ENCODE measurements at places on chromosomes 1 and 21.

GRCh38 chr1:80961464-80962190 is 839.1 kb upstream of the ADGRL2 start:
- no peak for DNase-seq

- DNase-seq = no peak
Observed at GRCh38 chr1:36613721-36614120, 131.0 kb upstream of the CSF3R start.

GRCh38 chr1:3890389-3891328 is 9.4 kb downstream of the C1orf174 start:
- no peak for DNase-seq

DNA sequence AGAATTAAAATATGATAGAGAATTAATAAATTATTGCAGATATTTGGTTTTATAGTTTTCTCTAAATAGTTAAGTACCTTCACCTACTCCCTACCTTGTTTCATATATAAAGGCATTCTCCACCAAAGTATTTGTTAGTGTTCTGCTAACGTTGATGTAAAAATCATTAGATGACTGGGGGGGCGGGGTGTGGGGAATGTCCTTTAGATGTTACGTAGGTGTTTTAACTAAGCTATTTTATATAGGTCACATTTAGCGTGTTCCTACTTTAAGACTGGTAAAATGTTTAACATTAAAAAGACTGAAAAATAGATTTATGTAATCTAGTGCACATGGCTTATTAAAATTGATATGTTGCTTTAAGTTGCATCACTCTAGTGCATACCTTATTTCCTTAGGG is 48.6 kb downstream of the PTPRC start:
- no peak for DNase-seq

DNA sequence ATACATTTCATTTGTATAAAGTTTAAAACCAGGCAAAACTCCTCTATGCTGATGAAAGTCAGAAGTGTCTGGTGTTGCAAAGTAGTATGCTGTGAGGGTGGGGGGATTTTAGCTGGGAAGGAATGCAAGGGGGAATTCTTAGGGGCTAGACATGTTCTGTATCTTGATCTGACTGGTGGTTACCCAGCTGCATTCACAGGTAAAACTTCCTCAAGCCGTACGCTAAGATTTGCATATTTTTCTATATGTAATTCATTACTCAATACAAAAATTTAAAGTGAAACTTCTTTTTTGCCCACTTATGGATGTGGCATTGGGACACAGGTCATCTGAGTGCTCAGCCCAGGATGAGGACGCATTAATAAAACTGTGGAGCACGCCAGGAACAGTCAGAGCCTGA is 323.3 kb downstream of the PAPPA2 start:
- no peak for DNase-seq

- no peak for DNase-seq
Observed at GRCh38 chr1:21620011-21620410, 49.1 kb downstream of the RAP1GAP start.

DNA sequence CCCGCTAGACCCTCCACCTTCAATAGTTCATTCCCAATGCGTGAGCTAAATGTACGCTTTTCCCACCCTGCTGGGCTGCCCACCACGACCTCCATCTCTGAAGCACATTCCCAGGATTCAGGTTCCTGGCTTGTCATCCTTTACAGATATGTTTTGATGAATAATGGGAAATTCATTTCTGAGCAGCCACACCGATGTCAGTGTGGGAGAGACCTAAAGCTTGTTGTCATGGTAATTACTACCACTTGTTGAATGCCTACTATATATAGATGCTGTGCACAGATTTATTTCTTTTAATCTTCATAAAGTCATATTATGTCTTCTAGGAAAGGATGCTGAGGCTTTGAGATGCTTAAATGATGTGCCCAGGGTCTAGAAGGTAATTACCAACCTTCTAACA is 8.0 kb downstream of the RCSD1 start:
- DNase-seq = no peak
